ENCODE measurements at places on chromosomes 16 and 17. TPM values are rescaled to one million over a fixed set of nuclear protein-coding genes. Genes with fewer than 3 reads are reported as not detected.

DNA sequence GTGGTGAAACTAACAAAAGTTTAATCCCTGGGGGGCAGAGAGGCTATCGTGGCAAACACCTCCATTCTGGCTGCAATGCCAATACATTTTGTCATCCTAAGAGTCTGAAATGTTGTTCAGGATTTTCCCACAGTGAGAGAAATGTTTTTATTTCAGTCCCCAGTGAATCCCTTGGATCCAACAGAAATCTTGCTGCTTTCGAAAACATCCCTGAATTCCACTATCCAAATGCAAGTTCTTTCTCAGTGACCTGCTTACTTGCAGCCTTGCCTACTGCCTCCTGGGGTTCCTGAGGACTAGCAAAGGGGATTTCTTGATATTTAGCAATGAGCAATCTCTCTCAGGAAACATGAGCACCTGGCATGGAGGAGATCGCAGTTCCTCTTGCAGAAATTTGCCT lies 202.1 kb upstream of the IRX3 start:
- DNase-seq = no peak

GRCh38 chr16:31092330-31092729 lies 2.3 kb downstream of the VKORC1 start:
- no peak for DNase-seq

DNA sequence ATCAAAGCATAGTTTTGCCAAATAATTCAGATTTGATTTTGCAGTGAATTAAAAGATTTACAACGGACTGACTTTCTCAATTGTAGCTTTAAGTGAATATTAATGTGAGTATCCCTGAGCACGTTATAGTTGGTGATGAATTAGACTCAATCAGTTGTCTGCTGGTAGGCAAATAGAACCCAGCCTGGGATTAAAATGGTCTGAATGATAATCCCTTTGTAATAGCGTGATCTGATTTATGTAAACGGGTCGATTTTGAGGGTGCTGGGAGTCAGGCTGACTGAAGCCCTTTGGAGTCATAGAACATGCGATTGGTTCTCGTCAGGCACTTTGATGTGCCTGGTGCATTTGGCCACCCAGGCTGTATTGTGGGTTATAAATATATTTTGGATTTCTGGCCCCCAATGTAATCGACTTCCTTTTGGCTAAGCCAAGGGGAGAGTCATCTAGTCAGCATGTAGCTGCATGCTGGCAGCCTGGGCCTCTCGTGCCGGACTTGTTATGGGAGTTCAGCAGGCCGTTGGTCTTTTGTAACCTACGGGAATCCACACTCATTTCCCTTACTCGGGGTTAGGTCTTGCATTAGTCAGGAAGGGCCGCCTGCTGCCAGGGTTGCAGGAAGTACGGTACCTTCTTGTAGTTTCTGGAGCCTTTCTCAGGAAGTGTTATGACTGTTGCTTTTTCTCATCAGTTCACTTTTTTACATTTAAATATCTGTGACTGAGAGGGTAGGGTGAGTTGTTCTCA lies 5.4 kb downstream of the PGS1 start:
- DNase-seq = no peak

The ARSG gene
- 2.4 TPM for total RNA-seq

DNA sequence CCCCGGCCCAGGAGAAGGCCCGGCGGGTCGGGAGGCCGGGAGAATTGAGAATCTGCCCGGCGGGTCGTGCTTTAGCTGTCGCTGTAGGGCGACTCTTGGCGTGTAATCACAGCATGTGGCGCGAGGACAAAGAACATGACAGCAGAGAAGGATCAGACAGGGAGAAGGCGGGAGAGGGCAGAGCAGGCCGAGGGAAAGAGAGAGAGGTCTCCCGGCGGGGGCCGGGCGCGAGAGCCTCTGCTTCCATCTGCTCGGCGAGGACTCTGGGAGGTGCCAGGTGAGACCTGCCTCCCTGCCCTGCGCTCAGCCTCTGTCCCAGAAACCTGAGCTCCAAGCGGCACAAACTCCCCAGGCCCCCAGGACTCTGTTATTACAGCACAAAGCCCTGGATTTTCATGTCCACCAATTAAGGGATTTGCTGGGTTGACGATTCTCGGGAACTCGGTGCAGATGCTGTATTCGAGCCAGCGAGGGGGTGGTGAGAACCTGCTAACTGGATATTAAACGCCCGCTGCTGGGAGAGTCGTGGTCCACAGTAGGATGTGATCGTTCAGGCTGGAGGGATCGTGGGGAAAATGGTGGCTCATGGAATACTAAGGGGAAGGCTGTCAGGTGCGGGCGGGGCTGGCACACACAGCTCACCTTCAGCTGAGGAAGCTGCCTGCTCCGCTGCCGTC lies 172.0 kb upstream of the CIBAR2 start:
- no peak for DNase-seq

The CCL8 gene
- not detected for total RNA-seq

The INTS2 gene
- 9.4 TPM for total RNA-seq

GRCh38 chr16:22014271-22014873 lies 6.5 kb downstream of the MOSMO start:
- DNase-seq = no peak

GRCh38 chr17:74994440-74994839 lies 7.0 kb downstream of the CDR2L start:
- DNase-seq = no peak

- no peak for DNase-seq
These were observed 9.7 kb upstream of the NOG start for GRCh38 chr17:56583772-56584171.

DNA sequence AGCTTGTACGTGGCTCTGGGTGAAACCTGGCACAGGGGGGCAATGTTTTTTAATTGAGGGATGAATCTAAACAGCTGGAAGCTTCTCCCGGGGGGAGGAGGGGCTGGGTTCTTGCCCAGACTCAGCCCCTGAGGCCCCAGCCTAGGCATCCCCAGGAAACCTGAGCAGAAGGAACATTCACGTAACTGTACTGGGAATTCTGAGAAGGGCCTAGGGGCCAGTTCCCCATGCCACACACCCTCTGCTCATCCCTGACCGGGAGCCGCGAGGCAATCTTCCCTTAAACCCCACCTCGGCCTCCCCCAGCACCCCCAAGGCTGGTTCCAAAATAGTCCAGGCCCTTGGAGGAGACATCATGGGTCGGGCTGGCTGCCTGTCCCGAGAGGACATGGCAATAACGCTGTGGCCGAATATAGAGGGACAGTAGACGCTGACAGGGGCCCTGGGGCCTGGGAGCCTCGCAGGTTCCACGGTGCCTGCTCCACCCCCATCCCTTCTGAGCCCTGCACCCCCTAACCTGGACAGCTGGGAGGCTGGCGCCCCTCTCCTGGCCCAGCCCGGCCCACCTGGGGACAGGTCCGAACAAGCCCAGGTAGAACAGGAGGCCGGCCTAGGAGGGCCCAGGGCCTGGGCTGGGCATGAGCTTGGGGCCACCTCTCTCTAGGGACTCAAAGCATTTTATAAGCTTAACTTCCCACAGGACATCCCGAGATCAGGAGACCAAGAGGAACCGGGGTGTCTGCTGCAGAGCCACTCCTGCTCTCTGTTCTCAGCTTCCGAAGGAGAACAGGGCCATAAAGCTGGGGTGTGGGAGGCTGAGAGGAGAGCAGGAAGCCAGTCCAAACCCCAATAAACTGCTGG lies 83.2 kb upstream of the TOB1 start:
- no peak for DNase-seq

DNA sequence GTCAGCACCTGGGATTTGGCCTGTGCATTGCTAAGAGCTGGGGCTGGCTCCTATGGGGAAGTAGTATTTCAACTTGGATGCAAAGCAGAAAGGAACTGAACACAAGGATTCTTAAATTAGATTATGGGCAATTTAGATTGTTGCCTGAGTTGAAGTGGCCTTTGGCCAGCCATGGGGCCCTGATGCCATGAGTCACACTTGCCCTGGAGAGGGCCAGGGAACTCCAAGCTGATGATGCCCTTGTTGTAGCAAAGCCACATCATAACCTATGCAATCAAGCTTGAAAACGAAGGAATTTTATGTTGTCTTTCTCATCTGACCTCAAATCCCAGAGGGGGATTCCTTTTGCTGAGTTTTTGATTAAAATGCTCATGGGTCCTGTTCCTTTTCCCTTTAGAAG lies 3.9 kb upstream of the SPATA32 start:
- DNase-seq = no peak

- DNase-seq = no peak
These were observed 159.9 kb downstream of the ANKFN1 start for GRCh38 chr17:56313201-56313600.

The MPRIP gene
- total RNA-seq = 423 TPM

GRCh38 chr17:80984749-80985148 lies 6.9 kb upstream of the CHMP6 start:
- DNase-seq = no peak

DNA sequence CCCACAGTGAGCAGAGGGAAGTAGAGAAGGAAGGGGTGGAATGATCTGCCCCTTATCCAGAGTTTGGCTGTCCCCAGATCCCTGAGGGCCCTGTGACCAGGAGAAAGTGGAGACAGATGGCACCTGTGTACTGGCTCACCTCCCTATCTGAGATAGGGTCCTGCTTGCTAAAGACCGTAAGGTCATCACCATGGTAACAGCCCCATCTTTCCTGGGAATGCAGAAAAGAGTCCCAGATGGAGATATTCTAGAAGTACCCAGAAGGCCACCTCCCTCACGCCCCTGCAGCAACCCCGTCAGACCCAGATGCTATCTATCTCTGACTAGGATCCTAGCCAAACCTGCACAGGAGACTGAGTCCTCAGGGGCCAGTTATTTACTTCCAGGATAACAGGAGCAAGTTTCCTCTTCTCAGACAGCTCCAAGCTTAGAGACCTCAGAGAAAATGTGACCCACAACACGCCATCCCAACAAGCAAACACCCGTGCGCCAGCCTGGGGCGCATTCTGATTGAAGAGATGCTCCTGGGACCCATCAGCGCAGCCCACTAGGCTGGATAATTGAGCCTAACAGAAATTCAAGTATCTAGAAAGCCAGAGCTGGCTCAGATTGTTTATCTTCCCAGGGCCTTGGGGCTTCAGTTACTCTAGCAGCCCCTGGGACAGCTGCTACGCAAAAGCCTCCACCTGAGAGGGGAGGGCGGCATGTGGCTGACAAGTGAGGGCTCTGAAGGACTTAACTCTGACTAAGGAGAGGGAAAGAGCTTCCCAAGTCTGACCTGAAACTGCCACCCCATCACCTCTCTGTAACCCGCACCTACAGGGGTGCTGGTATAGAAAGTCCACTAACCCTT lies 1.9 kb downstream of the ORMDL3 start:
- peak; percentile 72 for DNase-seq

DNA sequence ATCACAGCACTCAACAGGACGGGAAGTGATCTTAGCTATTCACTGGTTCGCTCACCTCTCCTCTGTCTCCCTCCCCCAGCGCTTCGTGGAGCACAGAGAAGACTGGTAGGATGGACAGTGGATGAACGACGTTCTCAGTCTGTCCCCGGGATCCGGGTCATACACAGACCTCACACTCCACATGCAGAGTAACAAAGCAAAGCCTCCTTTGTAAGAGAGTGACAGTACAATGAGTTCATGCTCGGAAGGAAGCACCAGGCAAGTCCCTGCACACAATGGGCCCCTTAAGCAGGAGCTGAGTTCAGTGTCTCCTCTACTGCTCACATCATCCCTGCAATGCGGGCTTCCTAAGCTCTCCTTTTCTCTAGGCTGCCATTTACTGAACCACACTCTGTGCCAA lies 356.9 kb downstream of the C16orf95 start:
- no peak for DNase-seq

The LRRC75A gene
- 3.0 TPM for total RNA-seq

The GNAO1 gene
- not detected for total RNA-seq

GRCh38 chr17:1227917-1228780 lies 42.1 kb upstream of the BHLHA9 start:
- no peak for DNase-seq

The FBXW10 gene
- total RNA-seq = 0.50 TPM

- peak; percentile 59 for DNase-seq
These were observed 1.1 kb downstream of the TSEN54 start for GRCh38 chr17:75517297-75517865.

The HSD17B2 gene
- total RNA-seq = 16.2 TPM
